Hematopoietic multipotent progenitor cell treated with erythropoietin and hydrocortisone succinate and interleukin-3 and kit ligand, for 15 days (in vitro differentiated cells): ENCODE measurements at places on chromosomes 2 and 18.

DNA sequence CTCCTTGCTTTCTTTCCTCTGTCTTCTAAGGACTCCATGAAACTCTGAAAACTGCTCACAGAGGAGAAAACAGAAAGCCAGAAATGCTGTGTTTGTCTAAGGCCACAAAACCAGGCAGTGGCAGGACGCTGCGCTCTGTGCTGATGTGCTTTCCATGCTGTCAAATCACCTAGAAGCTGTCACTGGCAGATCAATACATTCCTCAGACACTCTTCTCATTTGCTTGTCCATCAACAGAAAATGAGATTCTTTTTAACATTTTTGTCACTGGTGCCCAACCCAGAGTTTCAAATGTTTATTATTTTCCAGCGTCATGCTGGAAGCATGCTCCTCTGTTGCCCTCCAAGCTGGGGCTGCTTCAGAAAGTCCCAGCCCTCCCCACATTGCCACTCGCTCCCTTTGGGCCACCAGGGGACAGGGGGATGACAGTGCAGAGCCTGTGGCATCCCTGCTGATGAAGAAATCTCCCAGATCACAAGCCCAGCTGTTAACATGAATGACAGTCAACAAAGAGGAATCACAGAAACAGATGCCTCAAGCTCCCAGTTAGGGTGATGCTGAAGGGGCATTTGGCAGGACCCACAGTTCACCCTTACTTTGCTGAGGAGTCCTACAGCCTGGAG is 117.5 kb upstream of the MEIS1 start:
- DNase-seq, result no peak

GRCh38 chr2:120766470-120767351 is 31.0 kb downstream of the GLI2 start:
- no peak for DNase-seq

DNA sequence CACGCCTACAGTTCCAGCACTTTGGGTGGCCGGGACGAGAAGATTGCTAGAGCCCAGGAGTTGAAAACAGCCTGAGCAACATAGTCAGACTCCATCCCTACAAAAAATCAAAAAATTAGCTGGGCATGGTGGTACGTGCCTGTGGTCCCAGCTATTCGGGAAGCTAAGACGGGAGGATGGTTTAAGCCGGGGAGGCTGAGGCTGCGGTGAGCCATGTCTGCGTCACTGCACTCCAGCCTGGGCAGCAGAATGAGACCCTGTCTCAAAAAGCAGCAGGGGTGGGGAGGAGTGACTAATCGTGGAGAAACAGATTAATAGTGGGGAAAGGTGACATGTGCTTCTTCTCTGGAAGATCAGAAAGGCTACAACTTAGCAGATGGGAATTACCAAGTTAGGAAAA is 58.1 kb upstream of the GPC1 start:
- no peak for DNase-seq

DNA sequence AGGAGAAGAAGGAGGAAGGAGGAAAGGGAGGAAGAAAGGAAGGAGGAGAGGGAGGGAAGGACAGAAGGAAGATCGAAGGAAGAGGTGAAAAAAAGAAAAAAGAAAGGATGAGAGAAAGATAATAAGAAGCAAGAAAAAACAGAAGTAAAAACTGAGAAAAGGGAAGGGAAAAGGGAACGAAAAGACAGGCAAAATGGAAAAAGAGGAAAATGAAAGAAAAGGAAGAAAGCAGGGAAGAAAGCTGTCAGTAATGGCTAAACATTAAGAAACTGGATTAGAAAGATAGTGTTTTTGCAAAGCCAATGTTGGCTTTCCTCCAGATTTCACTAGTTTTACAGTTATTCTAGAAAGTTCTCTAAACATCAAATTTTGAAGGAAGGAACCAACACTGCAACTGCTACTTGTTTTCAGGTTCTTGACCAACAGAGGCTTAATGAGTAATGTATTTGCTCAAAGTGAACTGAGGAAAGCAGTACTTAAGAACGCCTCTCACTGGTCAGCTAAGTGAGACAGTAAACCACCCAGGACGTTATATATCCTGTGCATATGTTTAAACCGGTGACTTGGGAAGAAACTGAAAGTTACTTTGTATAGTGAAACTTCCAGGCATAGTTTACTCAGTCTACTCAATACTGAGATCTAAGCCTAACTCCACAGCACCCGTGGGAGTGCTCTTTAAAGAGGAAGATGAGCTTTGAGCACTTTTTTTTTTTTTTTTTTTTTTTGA is 286.2 kb upstream of the TRIB2 start:
- no peak for DNase-seq

GRCh38 chr2:38556006-38556801 is 46.5 kb downstream of the HNRNPLL start:
- no peak for DNase-seq
